CD8-positive, alpha-beta memory T cell (primary cell): ENCODE measurements at places on chromosomes 3 and 15.

- DNase-seq: no peak
Measured at GRCh38 chr15:38002883-38003477, 68.5 kb downstream of the TMCO5A start.

GRCh38 chr3:193910886-193911738 is 224.8 kb upstream of the HES1 start:
- no peak for DNase-seq

DNA sequence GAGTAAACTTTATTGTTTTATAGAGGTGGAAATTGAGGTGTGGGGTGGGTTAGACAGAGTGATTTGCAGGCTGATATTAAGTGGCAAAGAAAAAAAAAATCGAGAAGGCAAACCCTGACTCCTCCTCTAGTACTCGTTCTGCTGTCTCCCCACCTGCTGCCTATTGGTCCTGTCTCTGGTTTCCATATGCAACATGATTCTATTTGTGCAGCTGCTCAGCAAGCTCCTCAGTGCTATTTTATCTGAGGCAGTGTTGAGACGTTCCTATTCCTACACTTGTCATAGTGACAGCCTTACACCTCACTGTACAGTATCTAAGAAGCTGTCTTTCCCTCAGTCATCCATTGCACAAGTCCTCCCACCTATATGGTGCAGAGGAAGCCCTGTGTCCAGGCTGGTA is 45.1 kb downstream of the RSL24D1 start:
- no peak for DNase-seq

- no peak for DNase-seq
Measured at GRCh38 chr3:194688946-194689345, 3.3 kb downstream of the FAM43A start.

GRCh38 chr3:184470551-184470950 is 90.7 kb downstream of the CHRD start:
- no peak for DNase-seq

DNA sequence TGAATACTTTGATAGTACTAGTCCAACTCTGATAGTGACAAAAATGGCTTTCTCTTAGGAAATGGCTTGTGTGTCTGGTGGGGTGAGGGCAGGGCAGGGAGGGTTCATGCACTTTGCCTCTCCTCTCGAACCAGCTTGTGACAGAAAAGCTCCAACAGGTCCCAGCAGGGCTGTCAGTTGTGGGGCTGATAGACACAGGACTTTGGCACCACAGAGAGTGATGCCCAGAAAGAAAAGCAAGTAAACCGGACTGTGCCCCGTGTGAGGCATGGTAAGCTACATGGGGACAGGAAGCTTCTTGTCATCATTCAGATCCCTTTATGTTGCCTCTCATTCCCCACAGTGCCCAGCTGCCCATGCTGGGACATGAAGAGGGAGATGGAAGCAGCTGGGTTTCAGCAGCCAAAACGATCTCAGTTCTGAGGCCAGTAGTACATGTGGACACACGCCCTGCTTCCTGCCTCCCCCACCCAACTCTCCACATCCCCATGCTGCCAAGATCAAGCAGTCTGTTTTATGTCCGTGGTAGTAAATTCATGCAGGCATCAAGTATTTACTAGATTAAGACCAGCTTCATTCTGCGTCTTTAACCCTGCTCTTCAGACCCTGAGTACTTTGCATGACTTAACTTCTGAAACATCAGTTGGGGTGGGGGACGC is 29.7 kb upstream of the LIPC start:
- no peak for DNase-seq

GRCh38 chr15:76193934-76194333 is 117.3 kb downstream of the ETFA start:
- DNase-seq: no peak

DNA sequence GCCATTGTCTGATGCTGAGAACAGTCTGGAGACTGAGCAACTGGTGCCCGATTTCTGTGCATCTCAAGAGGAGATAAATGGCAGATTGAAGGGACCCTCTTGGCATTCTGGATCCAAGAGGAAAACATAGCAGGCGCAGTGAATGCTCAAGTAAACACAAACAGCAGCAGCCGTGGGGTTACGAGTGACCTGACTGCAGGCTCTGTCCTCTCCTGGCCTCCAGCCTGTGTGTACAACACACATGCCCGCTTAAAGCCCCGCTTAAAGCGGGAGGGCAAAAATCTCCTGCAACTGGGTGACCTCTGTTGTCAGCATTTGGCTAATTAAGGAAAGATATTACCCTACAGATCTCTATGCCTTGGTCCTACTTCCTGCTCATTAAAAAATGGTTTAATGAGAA is 120.5 kb downstream of the GREM1 start:
- DNase-seq: no peak

GRCh38 chr15:65598468-65598867 is 12.5 kb downstream of the INTS14 start:
- no peak for DNase-seq

- DNase-seq: no peak
Measured at GRCh38 chr3:134471521-134472193, 14.1 kb downstream of the ANAPC13 start.

- no peak for DNase-seq
Measured at GRCh38 chr3:77028005-77028404, 11.9 kb upstream of the ROBO2 start.

DNA sequence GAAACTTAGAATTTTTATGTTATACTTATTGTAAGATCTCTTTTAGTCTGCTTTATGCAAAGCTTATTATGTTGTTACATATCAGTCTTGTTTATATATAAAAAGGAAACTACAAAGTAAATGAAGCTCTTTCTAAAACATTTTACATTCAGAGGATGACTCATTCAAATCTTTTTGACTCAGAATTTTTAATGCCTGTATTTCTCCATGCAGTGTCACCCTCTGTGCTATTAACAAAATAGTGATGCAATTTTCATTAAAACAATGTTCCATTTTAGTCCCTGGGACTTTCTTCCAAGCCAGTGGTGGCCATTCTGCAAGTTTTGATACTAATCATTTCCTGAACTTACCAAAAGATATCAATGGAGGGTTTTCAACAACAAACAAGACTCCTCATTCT is 216.1 kb downstream of the NAALADL2 start:
- no peak for DNase-seq

GRCh38 chr3:123499322-123499721 is 50.4 kb upstream of the ADCY5 start:
- DNase-seq: no peak

DNA sequence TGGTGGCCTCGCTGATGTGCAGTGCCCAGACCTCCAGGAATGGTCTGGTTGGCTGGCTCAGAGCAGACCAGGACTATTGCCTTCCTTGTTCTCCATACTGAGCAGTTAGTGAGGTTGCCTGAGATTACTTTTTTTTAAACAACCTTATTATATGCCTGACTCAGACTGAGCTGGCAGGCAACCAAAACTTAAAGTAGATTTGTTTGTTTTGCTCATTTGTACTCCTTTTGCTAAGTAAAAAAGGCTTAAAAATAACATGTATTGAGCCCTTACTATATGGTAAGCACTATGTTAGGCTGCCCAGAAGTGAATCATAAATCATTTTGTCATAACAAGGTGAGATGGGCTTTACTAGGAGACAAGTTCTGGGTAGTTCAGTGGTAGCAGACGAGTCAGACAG is 92.4 kb downstream of the GHSR start:
- no peak for DNase-seq

DNA sequence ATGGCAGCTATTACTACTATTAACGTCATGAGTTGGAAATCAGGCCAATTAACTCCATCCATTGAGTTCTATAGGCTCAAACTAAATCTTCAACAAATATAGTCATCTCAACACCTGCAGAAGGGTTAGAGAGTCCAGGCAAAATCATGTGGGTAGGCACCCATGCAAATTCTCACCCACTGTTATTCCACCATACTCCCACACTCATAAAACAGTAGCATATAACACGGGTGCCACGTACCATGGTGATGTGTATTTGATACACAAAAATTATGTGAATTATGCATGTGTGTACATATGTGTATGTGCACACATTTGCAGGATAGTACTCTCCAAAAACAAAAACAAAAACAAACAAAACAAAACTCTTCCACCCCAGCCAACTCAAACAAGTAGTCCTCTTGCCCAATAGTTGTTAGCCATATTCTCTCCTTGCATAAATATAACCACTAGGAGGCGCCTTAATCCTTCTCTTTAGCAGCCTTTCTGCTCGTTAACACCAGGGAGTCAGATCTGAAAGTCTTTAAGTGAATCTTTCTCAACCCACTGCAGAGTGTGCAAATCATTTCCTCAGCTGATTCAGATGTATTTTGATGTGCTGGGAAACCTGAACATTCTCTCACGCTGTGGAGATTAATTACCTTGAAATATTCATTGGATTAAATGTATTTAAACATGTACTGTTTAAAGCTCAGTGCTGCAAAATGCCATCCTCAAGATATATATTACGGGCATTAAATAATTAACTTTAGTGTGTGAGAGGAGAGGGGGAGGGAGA is 38.0 kb upstream of the COPB2 start:
- DNase-seq: no peak

GRCh38 chr3:120419797-120420196 is 31.0 kb downstream of the FSTL1 start:
- no peak for DNase-seq

- DNase-seq: no peak
Measured at GRCh38 chr15:55518009-55518408, 10.0 kb upstream of the DNAAF4 start.

- DNase-seq: no peak
Measured at GRCh38 chr3:134797057-134797740, 2.1 kb downstream of the EPHB1 start.

DNA sequence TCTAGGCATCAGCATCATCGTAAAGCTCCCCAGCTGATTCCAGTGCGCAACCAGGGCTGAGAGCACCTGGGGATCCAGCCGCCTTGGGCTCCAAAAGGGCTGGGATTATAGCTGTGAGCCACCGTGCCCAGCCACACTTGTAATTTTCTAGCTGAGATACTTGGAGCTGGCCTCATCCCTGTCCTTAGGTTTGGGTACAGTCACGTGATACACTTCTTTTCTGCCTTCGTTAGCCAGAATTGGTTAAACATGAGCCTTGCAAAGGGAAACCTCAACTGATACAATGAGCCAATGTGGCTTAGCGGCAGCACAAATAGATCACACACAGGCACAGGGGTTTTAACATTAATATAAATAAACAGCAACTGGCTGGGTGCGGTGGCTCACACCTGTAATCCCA is 69.8 kb upstream of the GCNT3 start:
- DNase-seq: no peak

DNA sequence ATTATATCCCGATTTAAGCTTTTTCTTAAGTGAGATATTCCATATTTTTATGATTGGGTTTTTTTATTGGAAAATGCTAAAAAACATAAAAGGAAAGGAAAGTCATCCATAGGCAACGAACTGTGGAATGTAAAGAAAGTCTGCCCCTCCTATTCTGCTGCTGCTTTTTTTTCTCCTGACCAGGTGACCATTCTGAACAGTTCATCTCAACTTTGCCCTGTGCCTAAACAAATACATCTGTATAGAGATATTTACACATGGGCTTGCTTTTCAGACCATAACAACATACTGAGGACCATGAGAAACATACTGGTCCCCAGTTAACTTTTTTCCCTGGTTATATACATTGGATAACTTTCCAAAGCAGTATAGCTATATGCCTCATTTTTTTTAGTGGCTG is 18.9 kb upstream of the MLF1 start:
- DNase-seq: no peak

DNA sequence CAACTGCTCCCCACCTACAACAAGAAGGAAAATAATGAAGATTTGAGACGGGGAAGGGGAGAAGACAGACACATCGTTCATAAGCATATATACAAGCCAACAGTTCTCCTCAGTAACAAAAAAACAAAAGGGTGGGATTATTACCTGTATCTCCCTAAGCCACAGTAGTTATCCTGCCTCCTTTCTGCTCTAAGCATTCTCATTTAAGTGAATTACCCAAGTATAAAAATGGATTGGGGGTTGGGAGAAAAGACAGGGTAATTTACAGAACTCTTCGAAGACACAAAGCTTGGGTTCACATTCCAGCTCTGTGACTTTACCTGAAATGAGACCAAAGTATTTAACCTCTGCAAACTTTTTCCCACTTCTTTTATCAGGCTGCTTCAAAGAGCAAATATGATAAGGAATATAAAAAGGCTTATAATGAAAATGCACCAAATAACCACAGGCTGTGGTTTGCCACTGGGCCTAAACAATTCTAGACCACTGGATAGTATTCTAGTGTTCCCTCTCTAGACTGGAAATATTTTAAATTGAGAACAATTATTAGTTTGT is 64.4 kb downstream of the UACA start:
- no peak for DNase-seq

GRCh38 chr15:45112591-45113379 is 1.2 kb downstream of the DUOX2 start:
- peak; percentile 31 for DNase-seq

GRCh38 chr15:78082743-78083110 is 5.2 kb upstream of the TBC1D2B start:
- no peak for DNase-seq

- DNase-seq: no peak
Measured at GRCh38 chr3:10804183-10804648, 11.8 kb upstream of the SLC6A11 start.

DNA sequence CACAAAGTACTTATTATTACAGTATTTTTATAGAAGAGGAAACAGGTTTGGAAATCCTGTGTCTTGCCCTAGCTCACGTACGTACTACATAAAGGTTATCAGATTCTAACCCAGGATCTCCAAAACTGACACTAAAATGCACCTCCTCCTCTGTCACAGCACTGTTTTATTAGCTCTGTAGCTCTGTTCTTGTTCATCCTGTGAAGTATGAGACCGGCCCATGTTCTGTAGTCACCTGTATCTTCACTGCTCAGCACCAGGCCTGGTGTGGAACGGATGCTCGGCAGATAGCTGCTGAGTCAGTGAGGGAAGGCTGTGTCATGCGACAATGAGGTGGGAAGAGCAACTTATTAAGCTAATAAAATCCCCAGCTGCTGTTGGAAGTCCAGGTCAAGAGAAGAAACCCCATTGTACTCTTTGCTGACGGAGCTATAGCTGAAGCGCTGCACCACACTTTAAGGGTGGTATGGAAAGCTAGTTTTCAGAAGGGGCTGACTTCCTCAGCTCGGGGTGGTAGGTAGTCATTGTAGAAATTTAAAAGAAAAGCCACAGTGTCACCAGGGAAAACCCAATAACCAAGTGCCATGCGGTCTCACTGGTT is 22.8 kb downstream of the BCL2A1 start:
- no peak for DNase-seq

DNA sequence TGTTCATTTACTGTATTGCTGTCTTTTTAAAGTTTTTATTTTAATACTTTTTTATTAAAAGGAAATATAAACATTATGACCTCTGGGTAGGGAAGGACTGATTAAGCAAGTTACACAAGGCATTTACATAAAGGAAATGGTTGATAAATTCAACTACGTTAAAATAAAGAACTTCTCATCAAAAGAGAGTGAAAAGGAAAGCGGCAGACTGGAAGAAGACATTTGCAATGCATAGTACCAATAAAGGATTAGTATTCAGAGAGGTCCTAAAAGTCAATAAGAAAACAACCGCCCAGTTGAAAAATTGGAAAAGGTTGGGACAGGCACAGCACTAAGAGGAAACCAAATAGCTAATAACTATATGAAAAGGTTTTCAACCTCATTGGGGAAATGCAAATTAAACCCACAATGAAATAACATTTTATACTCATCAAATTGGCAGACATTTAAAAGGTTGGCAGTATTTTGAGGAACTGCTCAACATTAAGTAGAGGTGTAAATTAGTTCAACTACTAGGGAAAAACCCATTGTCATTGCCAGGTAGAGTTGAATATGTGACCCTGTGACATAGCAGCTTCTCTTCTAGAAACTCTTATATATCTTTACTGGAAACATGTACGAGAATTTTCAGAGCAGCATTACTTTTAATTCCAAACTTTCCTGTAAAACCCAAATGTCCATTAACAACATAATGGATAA is 9.5 kb downstream of the PDE8A start:
- no peak for DNase-seq

GRCh38 chr3:12458901-12459300 is 25.4 kb upstream of the TSEN2 start:
- DNase-seq: no peak
